Activated naive CD4-positive, alpha-beta T cell treated with anti-CD3 and anti-CD28 coated beads, Interleukin-2, amount 10 ng/mL, durations not matched to agents 7 days and 5 days (primary cell): ENCODE measurements at places on chromosomes 13 and 19.

- H3K27ac ChIP-seq: peak within 1 kb of the TSS; percentile 86
- H3K4me1 ChIP-seq: peaks cover 76% of the 10 kb centered on the region
- peak within 1 kb of the TSS; percentile 91 for H3K4me3 ChIP-seq
- H3K36me3 ChIP-seq: peaks cover 44% of the 10 kb centered on the region
Observed at GRCh38 chr19:42217520-42218437, at the start of gene DEDD2. TSS of gene DEDD2 (minus strand) at chr19:42217677. CDS start at chr19:42217007, 670 bp downstream.

DNA sequence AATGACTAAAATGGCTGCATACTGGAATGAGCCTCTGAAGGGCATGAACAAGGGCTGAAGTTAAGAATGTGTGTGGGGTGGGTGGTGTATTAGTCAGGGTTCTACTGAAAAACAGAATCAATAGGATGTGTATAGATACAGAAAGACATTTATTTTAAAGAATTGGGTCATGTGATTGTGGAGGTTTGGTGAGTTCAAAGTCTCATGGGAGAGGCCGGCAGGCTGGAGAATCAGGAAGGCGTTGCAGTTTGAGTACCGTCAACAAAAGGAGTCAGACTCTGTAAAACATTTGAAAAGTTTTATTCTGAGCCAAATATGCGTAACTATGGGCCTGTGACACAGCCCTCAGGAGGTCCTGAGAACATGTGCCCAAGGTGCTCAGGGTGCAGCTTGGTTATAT is 24.5 kb upstream of the CYSLTR2 start:
- no peak for DNase-seq
- no peak overlapping the region for H3K27ac ChIP-seq
- H3K27me3 ChIP-seq: no peaks in the 10 kb centered on the region
- H3K4me1 ChIP-seq: peaks cover 6% of the 10 kb centered on the region
- H3K36me3 ChIP-seq: no peaks in the 10 kb centered on the region

DNA sequence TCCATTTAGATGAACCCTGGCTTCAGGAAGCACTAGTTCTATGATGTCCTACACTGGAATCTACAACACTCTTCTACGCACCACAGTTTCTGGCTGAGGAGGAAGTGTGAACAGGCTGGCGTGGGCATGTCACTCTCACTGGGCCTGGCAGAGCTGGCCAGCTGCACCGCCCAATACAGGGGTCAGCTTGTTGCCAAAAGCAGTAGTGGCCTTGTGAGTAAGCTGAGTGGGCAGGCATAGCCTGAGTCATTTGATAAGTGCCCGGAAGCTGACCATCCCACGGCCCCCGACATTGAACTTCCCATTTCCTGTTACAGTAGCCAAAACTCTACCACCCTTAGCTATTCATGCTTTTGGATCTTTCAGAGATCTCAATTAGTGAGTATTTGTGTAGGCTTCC is 240.9 kb upstream of the SERP2 start:
- peaks cover 16% of the 10 kb centered on the region for H3K27me3 ChIP-seq
- no peaks in the 10 kb centered on the region for H3K4me1 ChIP-seq
- no peak for DNase-seq
- H3K27ac ChIP-seq: no peak overlapping the region

- H3K36me3 ChIP-seq: no peaks in the 10 kb centered on the region
- no peak overlapping the region for H3K27ac ChIP-seq
- no peaks in the 10 kb centered on the region for H3K27me3 ChIP-seq
- H3K4me3 ChIP-seq: no peak overlapping the region
Observed at GRCh38 chr13:105634059-105634458, 901.4 kb downstream of the EFNB2 start.

DNA sequence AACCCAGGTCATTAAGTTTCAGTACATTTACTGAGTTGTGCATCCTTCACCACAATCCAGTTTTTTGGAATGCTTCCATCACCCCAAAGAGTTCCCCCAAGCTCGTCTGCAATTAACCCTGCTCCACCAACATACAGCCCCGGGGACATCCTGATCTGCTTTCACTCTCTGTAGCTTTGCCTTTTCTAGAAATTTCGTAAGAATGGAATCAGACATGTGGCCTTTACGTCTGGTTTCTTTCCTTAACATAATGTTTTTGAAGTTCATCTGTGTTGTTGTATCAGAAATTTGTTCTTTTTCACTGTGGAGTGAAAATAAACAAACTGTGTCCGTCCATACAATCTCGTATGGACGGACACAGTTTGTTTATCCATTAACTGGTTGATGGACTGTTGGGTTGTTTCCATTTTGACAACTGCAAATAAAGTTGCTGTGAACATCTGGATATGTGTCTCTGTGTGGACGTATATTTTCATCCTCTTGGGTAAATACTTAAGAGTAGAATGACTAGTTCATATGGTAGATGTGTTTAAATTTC is 2.9 kb downstream of the KLHL26 start:
- H3K27me3 ChIP-seq: peaks cover 13% of the 10 kb centered on the region
- H3K36me3 ChIP-seq: no peaks in the 10 kb centered on the region
- peaks cover 28% of the 10 kb centered on the region for H3K4me1 ChIP-seq

DNA sequence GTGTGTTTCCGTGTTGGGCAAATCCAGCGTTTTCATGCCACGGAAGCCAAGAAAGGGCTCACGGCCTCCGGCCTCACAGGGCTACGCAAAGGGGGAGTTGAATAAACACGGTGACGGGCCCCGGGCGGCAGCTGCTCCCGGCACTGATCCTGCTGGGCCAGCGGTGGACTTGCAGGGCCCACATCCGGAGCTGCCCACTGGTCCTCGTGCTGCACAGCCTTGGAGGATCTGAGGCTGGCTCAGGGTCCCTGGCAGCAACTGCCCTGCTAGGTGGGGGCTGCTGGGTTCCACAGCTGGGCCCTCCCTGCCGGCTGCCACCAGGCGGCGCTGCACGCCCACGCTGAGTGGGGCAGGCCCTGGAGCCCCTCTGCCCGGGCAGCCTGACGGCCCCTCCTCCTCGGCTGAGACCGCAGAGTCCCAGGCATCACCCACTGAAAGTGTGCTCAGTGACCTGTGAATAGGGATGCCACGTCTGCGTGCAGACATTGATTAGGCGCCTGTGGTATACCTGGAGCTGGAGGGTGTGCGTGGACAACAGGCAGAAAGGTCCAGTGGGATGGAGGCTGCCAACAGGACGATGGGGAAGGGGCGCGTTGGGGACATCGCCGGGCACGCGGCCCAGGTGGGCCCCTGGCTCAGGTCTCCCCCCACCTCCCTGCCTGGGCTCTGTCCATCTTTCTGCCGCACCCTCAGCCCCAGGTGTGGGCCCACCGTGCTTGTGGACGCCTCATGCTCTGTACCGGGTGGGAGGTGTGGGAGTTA is 5.3 kb upstream of the HCN2 start:
- peak; percentile 75 for DNase-seq
- H3K36me3 ChIP-seq: peaks cover 4% of the 10 kb centered on the region
- H3K27ac ChIP-seq: no peak overlapping the region
- H3K4me1 ChIP-seq: peaks cover 8% of the 10 kb centered on the region
- H3K27me3 ChIP-seq: peaks cover 30% of the 10 kb centered on the region

GRCh38 chr13:97945342-97945741 is 8.1 kb upstream of the IPO5 start:
- no peak for DNase-seq
- no peaks in the 10 kb centered on the region for H3K27me3 ChIP-seq
- no peaks in the 10 kb centered on the region for H3K36me3 ChIP-seq
- no peak overlapping the region for H3K4me3 ChIP-seq
- H3K4me1 ChIP-seq: no peaks in the 10 kb centered on the region

DNA sequence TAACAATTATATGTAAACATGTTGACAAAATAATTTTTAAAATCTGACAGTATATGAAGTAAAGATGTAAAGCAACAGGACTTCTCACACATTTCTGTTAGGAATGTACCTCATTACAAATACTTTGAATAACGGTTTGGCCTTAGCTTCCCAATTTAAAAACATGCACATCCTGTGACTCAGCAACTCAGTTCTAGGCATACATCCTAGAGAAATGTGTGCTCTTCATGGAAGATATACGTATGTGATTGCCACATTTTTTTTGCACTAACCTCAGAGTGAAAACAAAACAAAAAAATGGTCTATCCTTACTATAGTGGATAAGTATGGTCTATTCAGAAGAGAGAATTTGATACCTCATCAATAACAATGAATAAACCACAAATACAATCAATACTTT is 314.6 kb downstream of the LIG4 start:
- no peaks in the 10 kb centered on the region for H3K27me3 ChIP-seq
- no peak overlapping the region for H3K27ac ChIP-seq
- no peak overlapping the region for H3K4me3 ChIP-seq
- no peaks in the 10 kb centered on the region for H3K36me3 ChIP-seq
- no peaks in the 10 kb centered on the region for H3K4me1 ChIP-seq
- DNase-seq: no peak

- peak overlapping the region; percentile 92 for H3K4me3 ChIP-seq
- H3K27ac ChIP-seq: peak overlapping the region; percentile 97
- peaks cover 40% of the 10 kb centered on the region for H3K36me3 ChIP-seq
- DNase-seq: no peak
Observed at GRCh38 chr19:34734537-34735103, 577 bp downstream of the ZNF181 start.

- H3K4me1 ChIP-seq: peaks cover 46% of the 10 kb centered on the region
- H3K4me3 ChIP-seq: no peak overlapping the region
- H3K27me3 ChIP-seq: peaks cover under 1% of the 10 kb centered on the region
- DNase-seq: no peak
Observed at GRCh38 chr19:10189616-10190015, 5.1 kb downstream of the DNMT1 start.

DNA sequence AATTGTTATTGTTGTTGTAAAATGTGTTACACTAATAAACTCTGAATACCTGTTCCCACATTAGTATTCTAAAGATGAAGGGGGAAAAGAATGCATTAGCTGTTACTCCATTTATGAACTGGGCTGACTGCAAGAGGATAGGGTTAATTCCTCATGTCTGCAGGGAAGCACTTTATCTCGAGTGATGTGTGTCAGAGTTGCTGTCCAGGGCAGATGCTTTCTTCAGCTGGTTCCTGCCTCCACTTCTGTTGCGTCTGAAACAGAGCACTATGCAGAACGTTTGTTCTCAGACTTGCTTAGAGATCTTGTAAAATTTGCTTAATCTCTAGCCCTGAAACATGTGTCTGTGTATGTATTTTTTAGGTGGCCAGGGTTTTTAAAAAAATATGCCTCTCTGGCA is 318.8 kb downstream of the SPRY2 start:
- H3K4me3 ChIP-seq: no peak overlapping the region
- no peaks in the 10 kb centered on the region for H3K27me3 ChIP-seq
- H3K27ac ChIP-seq: no peak overlapping the region
- no peaks in the 10 kb centered on the region for H3K4me1 ChIP-seq
- no peak for DNase-seq

- H3K36me3 ChIP-seq: peaks cover 65% of the 10 kb centered on the region
- no peak overlapping the region for H3K4me3 ChIP-seq
- H3K27me3 ChIP-seq: no peaks in the 10 kb centered on the region
- peak overlapping the region; percentile 58 for H3K27ac ChIP-seq
Observed at GRCh38 chr13:114100446-114101357, 31.7 kb downstream of the RASA3 start.

DNA sequence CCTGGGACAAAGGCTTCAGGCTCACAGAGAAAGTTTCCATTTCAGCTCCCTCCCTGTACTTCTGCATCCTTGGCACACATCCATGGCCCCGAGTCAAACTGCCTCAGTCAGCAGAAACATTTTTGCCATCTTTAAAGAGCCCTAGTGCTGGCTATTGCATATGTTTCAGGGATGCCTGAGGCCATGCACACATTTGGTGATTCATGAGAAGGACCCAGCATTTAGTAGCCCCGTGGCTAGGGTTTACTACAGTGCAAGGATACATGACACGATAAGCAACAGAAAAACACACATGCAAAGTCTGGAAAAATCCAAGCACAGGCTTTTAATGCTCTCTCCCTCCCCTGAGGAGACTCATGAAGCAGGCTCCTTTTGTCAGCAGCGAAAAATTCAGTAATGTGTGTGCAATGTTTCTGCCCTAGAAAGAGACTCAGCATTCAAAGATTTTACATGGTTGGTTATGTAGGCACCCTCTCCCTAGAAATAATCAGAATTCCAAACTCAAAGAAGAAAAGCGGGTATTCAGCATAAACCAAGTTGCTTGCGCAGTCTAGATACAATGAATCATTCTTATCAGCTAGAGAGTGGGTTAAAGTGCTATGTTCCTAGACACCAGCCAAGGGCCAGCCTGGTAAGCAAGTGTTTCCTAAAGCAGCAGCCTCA is 17.6 kb downstream of the ACOD1 start:
- H3K27ac ChIP-seq: no peak overlapping the region
- H3K4me3 ChIP-seq: no peak overlapping the region
- H3K27me3 ChIP-seq: peaks cover 5% of the 10 kb centered on the region
- no peaks in the 10 kb centered on the region for H3K4me1 ChIP-seq
- no peaks in the 10 kb centered on the region for H3K36me3 ChIP-seq
- no peak for DNase-seq

- no peak overlapping the region for H3K4me3 ChIP-seq
- H3K27ac ChIP-seq: no peak overlapping the region
- no peaks in the 10 kb centered on the region for H3K27me3 ChIP-seq
- no peak for DNase-seq
- H3K36me3 ChIP-seq: no peaks in the 10 kb centered on the region
Observed at GRCh38 chr13:79767126-79767525, 286.2 kb downstream of the NDFIP2 start.

- no peak overlapping the region for H3K27ac ChIP-seq
- peaks cover 6% of the 10 kb centered on the region for H3K4me1 ChIP-seq
- DNase-seq: no peak
- H3K4me3 ChIP-seq: no peak overlapping the region
Observed at GRCh38 chr13:110416131-110417025, 109.3 kb downstream of the COL4A2 start.

DNA sequence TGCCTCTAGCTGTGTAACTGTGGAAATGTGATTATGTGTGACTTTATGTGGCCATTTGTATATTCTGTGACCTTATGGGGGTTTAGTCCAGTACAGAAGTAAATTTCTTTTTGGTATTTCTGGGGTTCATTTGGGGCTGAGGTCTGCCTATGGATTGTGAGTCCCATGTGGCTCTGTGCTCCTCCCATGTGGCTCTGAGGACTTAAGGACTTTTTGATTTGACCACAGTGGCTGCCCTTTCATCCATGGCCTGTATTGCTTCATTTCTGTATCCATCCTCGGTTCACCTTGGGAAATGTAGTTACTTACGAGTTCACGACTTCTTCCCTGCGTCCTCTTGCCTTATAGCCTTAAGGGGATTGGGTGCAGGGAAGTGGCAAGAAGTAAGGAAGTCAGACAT is 1.0 kb downstream of the ZNF420 start:
- H3K4me3 ChIP-seq: peak overlapping the region; percentile 88
- H3K27me3 ChIP-seq: no peaks in the 10 kb centered on the region
- no peak for DNase-seq
- peaks cover 33% of the 10 kb centered on the region for H3K4me1 ChIP-seq

DNA sequence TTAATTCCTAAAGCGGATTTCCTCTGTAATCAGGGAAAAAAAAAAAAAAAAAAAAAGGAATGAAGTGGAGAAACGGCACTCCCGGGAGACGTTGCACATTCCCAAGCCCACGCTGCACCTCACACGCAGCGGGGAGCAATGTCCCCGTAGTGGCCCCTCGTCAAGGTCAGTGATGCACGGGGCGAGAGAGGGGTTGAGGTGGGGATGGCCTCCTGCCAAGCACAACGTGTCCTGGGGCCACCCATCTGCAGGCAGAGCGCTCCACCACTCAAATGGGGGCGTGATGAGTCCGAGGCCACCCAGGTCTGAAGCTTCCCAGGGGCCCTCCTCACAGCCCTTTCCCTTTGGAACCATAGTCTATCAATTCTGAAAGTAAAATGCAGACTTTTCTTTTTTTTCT is 15.1 kb downstream of the PLK5 start:
- DNase-seq: no peak
- no peaks in the 10 kb centered on the region for H3K36me3 ChIP-seq
- no peak overlapping the region for H3K4me3 ChIP-seq
- no peaks in the 10 kb centered on the region for H3K4me1 ChIP-seq
- no peak overlapping the region for H3K27ac ChIP-seq

- no peak overlapping the region for H3K4me3 ChIP-seq
- no peak for DNase-seq
- no peaks in the 10 kb centered on the region for H3K4me1 ChIP-seq
- no peak overlapping the region for H3K27ac ChIP-seq
- no peaks in the 10 kb centered on the region for H3K36me3 ChIP-seq
- H3K27me3 ChIP-seq: no peaks in the 10 kb centered on the region
Observed at GRCh38 chr13:76735641-76736040, 150.6 kb downstream of the KCTD12 start.
